ENCODE measurements at places on chromosomes 2 and 18.

GRCh38 chr2:190649798-190650390, 1.0 kb downstream of the NAB1 start:
- DNase-seq: peak; percentile 50

GRCh38 chr2:27838502-27838901, 51.7 kb downstream of the RBKS start:
- DNase-seq: no peak

DNA sequence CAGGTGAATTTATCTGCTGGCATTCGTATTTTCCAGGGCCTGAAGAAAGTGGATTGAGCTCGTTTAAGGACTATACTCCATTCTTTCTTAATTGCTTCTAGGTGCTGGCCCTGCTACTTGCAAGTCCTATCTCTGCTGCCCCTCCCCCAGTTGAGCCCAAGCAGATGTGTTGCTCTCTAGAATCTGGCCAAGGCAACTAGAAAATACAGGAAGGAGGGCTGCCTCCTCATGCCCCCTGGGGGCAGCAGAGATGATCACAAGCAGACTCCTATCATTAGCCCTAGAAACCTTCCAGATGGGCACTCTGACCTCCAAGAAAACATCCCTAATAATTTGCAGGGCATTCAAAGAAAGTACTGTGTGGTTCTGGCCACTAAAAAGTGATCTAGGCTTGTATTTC, 72.5 kb upstream of the CYP26B1 start:
- no peak for DNase-seq

DNA sequence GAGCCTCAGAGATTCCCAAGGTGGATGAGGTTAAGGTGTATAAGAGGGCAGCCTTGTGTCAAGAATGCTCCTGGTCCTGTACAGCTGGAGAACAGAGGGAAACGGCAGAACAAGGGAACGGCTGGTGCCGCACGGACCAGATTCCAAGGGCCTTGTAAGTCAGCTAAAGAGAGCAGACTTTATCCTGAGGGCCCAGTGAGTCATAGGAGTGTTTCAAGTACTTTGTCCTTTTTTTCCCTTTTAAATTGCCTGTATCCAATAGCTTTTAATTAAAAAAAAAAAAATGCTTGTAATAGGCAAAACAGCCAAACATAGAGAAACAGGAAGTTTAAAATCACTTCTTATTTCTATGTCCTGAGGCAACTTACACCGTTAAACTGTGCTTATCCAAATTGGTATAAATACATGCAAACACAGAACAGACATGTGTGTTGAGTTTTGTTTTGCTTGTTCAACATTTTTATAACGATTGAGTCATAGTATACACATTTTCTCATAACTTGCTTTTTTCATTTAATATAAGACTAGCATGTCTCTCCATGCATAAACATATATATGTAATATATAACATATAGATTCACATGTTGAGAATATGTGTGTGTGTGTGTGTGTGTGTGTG, 42.1 kb upstream of the EVA1A start:
- peak; percentile 83 for DNase-seq

- no peak for DNase-seq
Measured at GRCh38 chr2:178025551-178026185, 46.9 kb downstream of the PDE11A start.

DNA sequence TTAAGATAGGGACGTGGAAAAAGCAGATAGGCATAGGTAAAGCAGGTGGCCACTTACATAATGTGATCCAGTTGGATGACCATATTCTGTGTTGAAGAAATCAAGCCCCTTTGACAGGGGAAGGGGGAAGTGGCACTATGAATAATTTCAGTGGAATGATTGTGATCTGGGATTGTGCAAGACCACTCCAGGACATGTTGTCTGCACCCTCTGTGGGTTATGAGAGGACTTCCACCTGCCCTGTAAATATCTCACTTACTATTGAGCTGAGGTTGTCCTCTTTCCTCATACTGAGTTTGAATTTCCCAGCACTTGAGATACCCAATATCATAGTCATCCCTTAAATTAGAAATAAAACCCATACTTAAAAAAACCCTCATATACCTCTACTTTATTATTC, 220.7 kb downstream of the IRS1 start:
- no peak for DNase-seq

DNA sequence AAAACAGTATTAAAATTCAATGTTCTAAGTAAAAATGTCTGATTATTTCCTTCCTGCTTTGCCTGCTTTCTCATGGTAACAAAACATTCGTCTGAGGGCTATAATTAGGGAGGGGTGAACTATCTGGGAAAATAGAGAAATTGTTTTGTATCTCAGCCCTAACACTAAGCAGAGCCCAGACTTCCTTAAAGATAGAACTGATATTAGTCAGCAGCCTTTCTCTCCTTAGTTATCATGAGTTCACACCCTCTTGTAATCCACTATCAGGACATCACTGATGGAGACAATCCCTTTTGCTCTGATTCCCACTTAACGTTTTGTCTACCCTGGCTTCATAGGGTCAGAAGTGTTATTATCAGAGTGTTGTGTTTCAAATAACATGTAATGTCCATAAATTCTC, 701.1 kb upstream of the ZEB2 start:
- DNase-seq: peak; percentile 6

- DNase-seq: no peak
Measured at GRCh38 chr18:13505780-13506345, 220.5 kb downstream of the FAM210A start.

Data from astrocyte of the hippocampus (primary cell).